ENCODE measurements at places on chromosomes 6 and 20. TPM values are rescaled to one million over a fixed set of nuclear protein-coding genes. Genes with fewer than 3 reads are reported as not detected.

RIPPLY2 gene
- not detected for total RNA-seq

GPR6 gene
- not detected for total RNA-seq

ECT2L gene
- not detected for total RNA-seq

MYLK2 gene
- total RNA-seq: 1.0 TPM

SRSF3 gene
- total RNA-seq: 335 TPM

OGFRL1 gene
- 27.7 TPM for total RNA-seq

All from HT1080 (cell line).